ENCODE measurements at places on chromosomes 5 and 9.

DNA sequence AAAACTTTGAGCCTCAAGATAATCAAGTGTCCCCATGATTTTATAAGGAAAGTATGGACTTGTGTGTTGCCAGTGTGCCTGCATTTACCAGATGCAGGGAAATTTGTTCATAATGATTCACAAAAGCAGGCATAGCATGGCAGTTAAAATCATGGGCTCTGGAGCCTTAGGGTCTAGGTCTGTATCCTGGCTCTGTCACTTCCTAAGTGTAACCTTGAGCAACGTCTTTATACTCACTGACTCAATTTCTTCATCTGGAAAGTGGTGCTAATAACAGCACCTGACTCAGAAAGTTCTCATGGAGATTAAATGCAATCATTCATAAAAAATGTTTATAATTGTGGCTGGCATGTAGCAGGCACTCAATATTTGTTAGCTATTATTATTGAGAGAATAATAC lies 234.9 kb downstream of the SAXO1 start:
- DNase-seq = no peak

- no peak for DNase-seq
Observed at GRCh38 chr5:138102454-138103318, 18.9 kb downstream of the WNT8A start.

DNA sequence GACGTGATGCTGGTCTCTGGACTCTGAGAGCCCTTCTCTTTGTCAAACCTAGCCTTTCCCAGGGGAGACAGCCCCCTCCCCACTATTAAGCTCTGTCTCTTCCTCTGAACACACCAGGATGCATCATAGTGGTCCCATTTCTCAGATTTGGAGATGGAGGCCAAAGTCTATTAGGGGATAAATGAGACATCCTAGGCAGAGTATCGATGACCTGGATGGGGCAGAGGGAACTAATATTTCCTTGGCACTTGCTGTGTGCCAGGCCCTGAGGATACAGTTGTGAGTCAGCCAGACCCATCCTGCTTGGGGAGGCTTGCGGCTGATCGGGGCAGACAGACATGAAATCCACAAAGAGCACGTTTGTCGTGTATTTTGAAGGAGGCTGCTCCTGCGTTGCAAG lies 5.2 kb downstream of the DNM1 start:
- no peak for DNase-seq

DNA sequence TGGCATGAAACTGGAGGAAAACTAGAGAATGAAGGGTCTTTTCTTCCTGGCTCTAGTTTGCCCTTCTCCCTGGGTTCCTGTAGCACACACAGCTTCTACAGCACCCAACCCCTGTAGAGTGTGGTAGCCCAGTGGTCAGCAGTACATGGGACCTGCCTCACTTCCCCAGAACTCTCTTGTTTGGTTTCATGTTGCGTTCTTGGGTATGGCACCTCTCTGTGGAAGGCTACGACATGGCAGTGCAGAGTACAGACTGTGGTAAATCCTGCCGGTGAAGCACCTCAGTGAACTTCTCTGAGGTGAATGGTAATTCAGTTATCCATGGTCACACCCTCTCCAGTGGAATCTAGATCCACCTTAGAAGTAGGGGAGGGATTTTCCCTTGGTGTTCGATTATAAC lies 105.5 kb downstream of the TLR4 start:
- DNase-seq = no peak

GRCh38 chr5:608429-609370 lies 3.4 kb upstream of the CEP72 start:
- DNase-seq = no peak
